ENCODE measurements at places on chromosomes 2 and 18.

- no peak for DNase-seq
Observed at GRCh38 chr2:2861666-2862240, 515.9 kb downstream of the EIPR1 start.

- no peak for DNase-seq
Observed at GRCh38 chr2:104443145-104443544, 410.8 kb upstream of the POU3F3 start.

GRCh38 chr2:149686136-149687051 is 98.8 kb upstream of the MMADHC start:
- no peak for DNase-seq

GRCh38 chr2:28329184-28329583 is 63.5 kb upstream of the FOSL2 start:
- DNase-seq: no peak

GRCh38 chr2:156589381-156590079 is 153.4 kb downstream of the GPD2 start:
- DNase-seq: peak; percentile 37

DNA sequence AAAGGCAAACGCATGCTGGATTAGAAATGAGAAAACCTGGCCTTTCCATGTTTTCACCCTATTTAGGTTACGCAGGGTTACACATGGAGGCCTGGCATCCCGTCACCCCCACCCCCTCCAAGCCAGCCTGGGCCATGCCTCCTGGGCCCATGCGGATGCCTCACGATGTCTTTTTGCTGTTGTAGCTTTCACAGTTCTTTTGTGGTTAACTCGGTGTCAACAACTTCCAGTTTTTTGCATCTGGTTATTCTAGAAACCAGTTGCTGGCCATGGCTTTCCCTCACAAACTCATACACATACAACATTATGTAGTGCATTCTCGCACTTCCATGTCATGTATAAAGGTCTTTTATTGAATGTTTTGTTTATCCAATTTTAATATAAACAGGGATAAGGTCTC is 204.9 kb upstream of the PXDN start:
- DNase-seq: no peak

- DNase-seq: no peak
Observed at GRCh38 chr18:45998244-45998643, 31.1 kb upstream of the EPG5 start.

- DNase-seq: no peak
Observed at GRCh38 chr2:135585586-135585985, 54.3 kb downstream of the R3HDM1 start.

DNA sequence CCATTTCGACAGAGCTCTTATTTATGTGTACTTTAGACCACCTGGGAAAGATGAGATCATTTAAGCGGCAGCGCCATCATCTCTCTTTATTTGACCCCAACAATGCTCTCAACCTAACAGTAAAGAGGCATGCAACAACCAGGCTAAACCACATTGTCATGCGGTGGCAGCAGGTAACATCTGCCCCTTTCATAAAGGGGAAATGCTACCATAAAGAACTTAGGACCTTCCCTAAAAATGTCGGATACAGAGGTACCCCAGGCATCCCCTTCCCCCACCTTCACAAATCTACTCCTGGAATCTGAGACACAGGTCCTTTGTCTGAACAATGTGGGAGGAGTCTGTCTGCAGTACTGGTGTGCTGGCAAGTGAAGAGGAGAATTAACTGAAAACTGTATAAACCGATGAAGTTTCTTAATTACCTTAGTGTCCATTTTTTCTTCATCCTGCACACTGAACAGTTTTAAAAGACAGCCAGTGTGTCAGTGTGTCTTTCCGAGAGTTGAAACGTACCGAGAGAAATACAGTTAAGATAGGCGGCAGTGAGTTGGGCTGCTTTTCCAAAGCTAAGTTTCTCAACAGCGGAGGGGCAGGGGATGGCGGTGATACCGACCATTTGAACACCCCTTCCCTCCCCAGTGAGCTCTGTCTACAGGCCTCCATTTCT is 1.9 kb downstream of the MEX3C start:
- DNase-seq: peak; percentile 46

- no peak for DNase-seq
Observed at GRCh38 chr2:174688079-174688478, 76.2 kb downstream of the CHRNA1 start.

GRCh38 chr2:139924070-139924469 is 1143.9 kb upstream of the NXPH2 start:
- DNase-seq: no peak
